ENCODE measurements at places on chromosomes 6 and 20. TPM values are rescaled to one million over a fixed set of nuclear protein-coding genes. Genes with fewer than 3 reads are reported as not detected.

BHLHE23 gene
- polyA plus RNA-seq: not detected

HDGFL1 gene
- polyA plus RNA-seq: not detected

FGD2 gene
- polyA plus RNA-seq: 0.38 TPM

FANCE gene
- polyA plus RNA-seq: 7.5 TPM

TEAD3 gene
- polyA plus RNA-seq: 0.10 TPM

COL9A3 gene
- not detected for polyA plus RNA-seq

NHSL1 gene
- 0.05 TPM for polyA plus RNA-seq

MAS1 gene
- polyA plus RNA-seq: not detected

CST5 gene
- polyA plus RNA-seq: not detected

SIRPG gene
- 198 TPM for polyA plus RNA-seq

SIRPD gene
- not detected for polyA plus RNA-seq

NHLRC1 gene
- polyA plus RNA-seq: 1.7 TPM

CTCFL gene
- not detected for polyA plus RNA-seq

PLA2G7 gene
- polyA plus RNA-seq: not detected

CDSN gene
- not detected for polyA plus RNA-seq

Measured in naive thymus-derived CD4-positive, alpha-beta T cell (primary cell).